GM13976 (cell line): ENCODE measurements at places on chromosomes 6 and 20.
A peak's percentile ranks its signal among the peaks of the same experiment; 100 is the strongest.

- DNase-seq = no peak
These were observed 422.1 kb downstream of the GJA1 start for GRCh38 chr6:121857551-121857950.

- DNase-seq = peak; percentile 40
These were observed 204.5 kb upstream of the TAB2 start for GRCh38 chr6:149112976-149113375.

- no peak for DNase-seq
These were observed 9.9 kb downstream of the FOXF2 start for GRCh38 chr6:1399085-1399780.

DNA sequence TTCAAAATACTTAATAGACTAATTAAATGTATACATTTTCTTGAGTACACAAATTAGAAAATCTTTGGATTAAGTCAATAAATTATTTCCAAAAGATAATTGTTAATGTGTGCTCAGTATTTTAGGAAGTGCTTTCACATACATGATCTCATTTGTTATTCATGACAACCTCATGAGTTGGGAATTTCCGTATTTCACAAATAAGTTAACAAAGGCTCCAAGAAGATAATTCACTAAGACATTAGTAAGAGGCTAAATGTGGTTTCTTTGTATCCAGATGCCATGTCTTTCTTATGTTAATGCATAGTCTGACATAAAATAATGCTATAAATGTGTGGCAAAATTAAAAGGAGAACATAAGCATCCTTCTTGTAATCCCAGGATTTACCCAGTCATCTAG lies 79.5 kb upstream of the TCF21 start:
- no peak for DNase-seq

GRCh38 chr20:1334370-1334731 lies 5.4 kb upstream of the SDCBP2 start:
- DNase-seq = no peak

- DNase-seq = no peak
These were observed 255.5 kb downstream of the KIF16B start for GRCh38 chr20:16317445-16318362.

- DNase-seq = no peak
These were observed 168.0 kb downstream of the HDGFL1 start for GRCh38 chr6:22737331-22737730.

GRCh38 chr6:105994118-105994590 lies 92.0 kb upstream of the PRDM1 start:
- DNase-seq = peak; percentile 49

- DNase-seq = no peak
These were observed 544 bp upstream of the HLA-C start for GRCh38 chr6:31272436-31272835.

- no peak for DNase-seq
These were observed 49.2 kb downstream of the EIF2S2 start for GRCh38 chr20:34062570-34063482.

GRCh38 chr6:161228921-161229591 lies 44.8 kb downstream of the AGPAT4 start:
- DNase-seq = no peak

- no peak for DNase-seq
These were observed 160.5 kb upstream of the AGPAT4 start for GRCh38 chr6:161434350-161434749.

DNA sequence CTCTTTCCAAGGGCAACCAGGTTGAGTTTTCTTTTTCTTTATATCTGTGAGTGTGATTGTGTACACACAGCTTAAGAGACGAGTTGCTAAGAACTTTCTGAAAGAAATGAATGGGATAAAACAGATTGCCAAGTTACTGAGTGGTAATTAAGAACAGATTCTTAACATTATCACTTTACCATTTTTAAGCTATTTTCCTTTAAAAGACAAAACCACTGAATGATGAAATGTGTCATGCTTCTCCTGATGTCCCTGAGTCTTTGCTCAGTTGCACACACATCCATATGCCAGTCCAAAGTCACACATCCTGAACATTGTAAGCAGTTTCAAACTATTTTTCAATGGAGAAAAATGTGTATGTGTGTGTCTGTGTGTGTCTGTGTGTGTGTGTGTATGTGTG lies 5.5 kb upstream of the DAAM2 start:
- no peak for DNase-seq

DNA sequence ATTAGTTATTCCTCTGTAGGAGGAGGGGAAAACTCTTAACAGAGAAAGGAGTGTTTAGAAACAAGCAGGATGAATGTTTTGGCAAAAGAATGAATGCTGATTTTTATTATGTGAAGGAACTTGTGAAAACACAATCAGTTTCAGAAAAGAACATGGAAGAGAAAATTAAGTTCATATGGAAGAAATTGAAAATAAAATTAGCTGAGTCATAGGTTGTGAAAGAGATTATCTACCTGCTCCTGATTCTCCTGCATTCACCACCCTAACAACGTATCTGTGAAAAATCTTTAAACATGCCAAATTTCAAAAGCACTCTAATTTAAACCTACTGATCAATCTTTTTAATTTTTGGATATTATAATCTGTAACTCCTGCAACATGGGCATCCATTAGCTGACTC lies 227.3 kb upstream of the RSPO3 start:
- no peak for DNase-seq

DNA sequence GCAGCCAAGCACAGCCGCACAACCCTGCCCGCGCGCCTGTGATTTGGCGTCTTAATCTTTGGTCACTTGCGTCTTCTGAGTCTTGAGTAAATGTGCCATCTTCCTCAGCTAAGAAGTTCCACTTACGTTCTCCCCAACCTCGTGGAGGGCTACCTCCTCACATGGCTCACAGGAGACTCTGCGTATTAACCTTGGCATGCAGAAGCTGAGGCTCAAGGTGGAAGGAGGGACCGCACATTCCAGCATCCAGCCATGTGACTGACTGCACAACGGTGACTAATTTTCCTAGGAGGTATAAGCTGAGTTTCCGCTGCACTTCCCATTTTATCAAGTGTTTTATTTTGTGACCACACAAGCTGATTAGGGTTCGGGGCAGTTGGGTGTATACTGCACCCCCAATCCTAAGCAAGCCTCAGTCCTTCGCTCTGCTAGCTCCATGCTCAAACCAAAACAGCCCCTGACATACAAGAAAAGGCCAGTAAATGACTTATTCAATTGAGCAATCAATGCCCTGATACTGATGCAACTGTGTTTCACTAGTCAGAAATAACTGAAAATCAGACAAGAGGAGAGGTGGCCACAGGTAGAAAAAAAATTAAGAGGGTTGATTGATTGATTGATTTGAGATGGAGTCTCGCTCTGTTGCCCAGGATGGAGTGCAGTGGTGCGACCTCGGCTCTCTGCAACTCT lies 7.0 kb downstream of the BEND3 start:
- DNase-seq = no peak

DNA sequence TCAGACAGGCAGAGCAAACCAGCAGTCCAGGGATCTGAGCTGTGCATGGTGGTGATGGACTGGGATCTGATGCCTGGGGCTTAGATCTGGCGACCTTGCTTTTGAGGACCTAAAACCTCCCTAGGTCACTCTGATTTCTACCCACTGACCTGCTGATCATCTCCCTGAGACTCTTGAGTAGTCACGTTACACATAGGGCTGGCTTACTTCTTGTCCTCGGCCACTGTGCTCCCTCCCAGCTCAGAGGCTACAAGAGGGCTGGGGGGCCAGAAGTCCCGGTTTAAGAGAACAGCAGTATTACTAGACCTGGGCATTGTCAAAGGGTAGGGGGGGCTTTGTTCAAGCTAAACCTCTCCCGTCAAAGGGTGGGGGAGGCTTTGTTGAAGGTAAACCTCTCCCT lies 5.5 kb downstream of the DYNLT1 start:
- DNase-seq = no peak

DNA sequence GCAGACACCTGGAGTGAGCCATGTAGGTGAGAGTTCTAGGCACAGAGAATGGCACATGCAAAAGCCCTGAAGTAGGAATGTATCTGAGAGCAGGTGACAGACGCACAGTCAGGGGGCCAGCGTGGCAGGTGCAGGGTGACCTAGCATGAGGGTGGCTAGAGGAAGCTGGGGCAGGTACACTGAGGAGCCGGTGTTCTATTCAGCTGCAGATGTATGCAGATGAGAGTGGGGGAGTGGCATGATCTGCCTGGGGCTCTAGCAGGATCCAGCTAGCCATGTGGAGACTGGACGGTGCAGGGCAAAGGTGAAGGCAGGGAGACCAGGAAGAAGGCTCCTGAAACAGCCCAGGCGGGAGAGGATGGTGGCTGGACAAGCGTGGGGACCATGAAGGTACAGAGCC lies 10.7 kb downstream of the PEDS1 start:
- no peak for DNase-seq

DNA sequence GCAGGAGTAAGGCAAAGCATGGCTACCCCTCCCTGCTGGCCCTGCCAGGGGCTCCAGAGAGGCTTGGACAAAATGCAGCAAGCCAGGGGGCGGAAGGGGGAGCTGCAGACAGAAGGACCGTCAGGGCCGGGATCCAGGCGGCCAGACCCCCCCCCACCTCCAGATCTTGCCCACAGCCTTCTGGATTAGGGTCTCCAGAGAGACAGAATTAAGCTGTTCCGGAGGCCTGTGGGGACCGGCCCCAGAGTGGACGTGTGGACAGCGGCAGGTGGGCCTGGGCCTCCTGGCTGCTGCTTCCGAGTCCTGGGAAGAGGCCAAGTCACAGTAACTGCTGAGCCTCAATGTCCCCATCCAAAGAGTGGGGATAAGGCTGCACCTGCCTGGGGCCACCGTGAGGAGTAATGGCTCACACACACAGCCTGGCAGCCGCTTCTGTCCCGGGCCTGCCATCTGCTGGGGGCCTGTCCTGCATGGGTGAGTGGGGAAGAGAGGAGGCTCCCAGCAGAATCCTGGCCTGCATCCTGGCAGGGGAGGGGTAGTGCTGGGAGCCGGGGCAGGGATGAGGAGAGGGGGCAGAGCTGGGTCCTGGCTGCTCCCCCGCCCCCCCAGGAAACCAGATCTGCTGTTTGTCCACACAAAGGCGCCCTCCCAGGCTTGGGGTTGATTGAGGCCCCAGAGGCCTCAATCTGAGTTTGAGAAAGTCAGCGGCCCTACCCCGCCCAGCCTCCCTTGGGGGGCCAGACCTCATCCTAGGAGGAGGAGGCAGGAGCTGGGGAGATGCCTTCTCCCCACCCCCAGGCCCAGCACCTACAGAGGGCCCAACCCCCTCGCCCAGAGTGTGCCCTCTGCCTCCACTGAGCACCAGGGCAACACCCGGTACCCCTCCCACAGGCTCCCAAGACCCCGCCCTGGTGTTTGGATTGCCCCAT lies 3.9 kb downstream of the LAMA5 start:
- no peak for DNase-seq

DNA sequence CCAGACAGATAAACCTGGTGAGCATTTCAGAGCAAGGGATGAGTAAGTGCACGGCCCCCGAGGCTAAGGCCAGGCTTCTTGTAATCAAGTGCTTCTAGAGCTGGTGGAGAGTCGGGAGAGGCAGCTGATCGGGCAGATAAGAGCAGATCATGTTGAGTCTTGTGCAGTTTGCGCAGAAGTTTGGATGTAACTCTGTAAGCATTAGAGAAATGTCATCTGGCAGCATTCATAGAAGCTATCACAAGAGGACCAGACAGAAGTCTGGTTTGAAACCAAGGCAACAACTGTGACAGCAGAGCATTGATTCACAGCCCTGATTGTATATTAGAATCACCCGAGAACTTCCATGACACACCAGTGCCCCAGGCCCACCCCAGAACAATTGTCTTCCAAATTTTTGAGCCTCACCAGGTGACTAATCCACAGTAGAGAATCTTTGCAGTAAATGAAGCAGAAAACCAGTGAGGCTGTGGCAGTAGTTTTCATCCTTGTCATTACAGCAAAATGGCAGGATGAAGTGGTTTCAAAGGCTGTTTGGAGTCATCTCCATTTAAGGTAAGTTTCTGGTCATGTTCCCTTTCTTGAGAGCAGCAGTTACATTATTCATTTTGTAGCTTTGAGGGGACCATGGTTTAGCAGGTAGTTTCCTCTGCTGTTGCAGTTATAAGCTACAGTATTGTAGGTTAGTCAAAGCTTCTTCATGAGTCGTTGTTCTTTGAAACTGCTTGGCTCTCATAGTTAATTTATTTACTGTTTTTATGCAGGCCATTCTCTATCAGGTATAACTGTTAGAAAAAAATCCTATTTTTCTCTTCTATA lies 84.1 kb downstream of the RNF217 start:
- no peak for DNase-seq

DNA sequence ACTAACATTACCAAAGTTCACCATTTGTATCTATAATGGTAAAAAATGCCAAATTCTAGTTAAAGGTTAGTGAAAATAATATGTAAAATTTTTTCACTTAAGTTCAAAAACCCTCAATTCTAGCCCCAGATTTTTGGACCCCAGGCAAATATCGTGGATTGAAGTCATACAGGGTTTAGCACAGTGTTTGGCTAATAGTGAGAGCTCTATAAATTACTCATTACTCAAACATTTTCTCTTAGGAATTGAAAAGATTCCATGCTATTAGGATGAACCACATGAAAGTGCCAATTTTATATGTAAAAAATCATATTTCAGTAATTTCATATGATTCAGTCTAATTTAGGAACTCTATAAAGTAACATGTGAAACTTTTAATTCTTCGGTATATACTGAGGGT lies 170.3 kb upstream of the PREP start:
- no peak for DNase-seq

DNA sequence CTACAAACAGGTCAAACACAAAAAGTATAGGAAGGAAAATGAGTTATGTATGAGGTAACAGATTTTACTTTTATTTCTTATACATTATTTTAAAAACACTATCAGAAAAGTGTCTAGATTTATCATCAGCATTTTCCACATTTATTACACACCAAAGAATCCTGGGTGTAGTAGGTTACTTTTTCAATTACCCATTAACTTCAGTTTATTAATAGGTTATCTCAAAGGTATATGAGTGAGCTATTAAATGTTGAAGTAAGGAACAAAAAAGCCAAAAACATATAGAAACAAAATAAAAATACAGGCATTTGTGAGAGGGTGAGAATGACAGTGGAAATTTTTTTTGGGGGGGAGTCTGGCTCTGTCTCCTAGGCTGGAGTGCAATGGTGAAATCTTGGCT lies 150.5 kb downstream of the SIM1 start:
- DNase-seq = no peak

DNA sequence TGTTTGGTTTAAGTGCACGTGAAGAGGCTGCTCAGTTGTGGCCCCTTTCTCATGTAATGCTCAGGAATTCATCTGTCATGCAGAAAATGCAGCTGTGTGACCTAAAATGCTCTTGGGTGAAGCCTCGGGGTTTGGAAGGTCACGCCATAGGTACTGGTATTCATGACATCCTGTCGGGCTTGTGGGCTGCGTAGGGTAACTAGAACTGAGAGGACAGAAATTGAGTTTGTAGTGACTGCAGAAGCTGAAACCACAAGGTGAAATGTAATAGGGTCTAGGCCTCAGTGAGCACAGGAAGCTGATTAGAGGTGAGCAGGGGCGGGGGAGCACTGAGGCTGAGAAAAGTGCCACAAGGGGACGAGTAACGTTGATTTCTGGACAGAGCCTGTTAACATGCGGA lies 128.8 kb downstream of the SOBP start:
- DNase-seq = peak; percentile 70

- DNase-seq = no peak
These were observed 25.2 kb downstream of the FNDC1 start for GRCh38 chr6:159194421-159194820.
